ENCODE measurements at places on chromosomes 2 and 18. TPM values are rescaled to one million over a fixed set of nuclear protein-coding genes. Genes with fewer than 3 reads are reported as not detected.
A peak's percentile ranks its signal among the peaks of the same experiment; 100 is the strongest.

DNA sequence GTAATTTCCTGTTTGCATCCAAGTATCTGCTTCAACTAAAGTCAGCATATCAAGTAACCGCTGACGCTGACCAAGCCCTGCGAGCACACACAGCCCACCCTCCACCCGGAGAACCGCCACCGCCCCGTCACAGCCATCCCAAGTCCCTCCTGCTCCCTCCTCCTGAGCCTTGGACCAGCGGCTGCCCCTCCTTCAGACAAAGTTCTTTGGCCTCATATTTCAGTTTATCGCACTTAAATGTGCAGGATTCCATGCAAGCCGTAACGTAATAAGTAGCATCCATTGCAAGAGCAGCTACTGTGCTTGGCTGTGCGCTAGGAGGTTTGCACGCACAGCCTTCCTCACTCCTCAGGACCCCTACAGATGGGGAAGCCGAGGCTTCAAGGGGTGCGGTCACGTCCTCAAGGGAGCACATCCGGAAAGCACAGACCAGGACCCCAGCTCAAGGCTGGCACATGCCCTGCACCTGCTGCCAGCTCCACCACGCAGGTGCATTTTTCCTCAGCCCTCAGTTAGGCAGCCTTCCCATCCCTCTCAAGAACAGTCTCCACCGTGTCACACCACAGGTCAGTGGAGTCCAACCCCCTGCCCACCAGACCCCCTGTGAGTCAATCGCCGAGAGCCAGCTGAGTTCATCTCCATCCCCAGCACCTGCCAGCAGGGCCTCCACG, 17.1 kb downstream of the PXDN start:
- DNase-seq: no peak

Gene FSHR
- polyA plus RNA-seq: not detected

DNA sequence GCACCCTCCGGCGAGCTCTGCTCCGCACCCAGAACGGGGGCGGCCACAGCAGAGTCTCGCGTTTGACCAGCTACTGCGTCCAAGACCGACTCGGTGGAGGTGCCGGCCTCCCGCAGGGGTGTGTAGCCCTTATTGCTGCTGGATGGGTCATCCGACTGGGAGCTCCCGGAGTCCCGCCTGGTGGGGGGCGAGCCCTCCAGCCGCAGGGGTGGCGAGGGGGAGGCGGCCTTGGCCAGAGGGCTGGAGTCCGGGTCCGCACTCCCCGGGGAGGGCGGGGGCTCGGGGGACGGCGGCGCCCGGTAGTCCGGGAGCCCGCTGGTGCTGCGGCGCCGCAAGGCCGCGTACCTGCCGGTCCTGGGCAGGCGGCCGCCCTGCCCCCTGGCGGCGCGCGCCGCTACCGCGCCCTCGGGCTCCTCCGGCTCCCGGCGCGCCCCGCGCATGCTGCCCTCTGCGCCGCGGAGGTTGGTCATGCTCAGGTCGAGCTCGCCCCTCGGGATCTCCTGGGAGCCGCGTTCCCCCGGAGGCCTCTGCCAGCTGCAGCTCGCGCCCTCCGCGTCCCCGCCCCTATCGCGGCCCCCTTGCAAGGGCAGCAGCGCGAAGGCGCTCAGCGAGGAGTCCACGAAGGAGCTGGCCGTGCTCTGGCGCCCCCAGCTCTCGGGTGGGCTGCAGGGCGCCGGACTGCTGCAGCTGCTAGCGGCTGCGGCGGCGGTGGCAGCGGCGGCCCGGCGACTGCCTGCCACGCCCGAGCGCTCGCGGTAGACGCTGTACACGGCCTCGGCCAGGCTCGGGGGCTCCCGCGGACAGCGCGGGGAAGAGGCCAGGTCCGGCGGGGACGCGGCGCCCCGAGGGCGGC, 4.8 kb downstream of the TMEM200C start:
- no peak for DNase-seq

Gene LINC00305
- polyA plus RNA-seq: not detected

Gene NIF3L1
- polyA plus RNA-seq: 56.1 TPM

DNA sequence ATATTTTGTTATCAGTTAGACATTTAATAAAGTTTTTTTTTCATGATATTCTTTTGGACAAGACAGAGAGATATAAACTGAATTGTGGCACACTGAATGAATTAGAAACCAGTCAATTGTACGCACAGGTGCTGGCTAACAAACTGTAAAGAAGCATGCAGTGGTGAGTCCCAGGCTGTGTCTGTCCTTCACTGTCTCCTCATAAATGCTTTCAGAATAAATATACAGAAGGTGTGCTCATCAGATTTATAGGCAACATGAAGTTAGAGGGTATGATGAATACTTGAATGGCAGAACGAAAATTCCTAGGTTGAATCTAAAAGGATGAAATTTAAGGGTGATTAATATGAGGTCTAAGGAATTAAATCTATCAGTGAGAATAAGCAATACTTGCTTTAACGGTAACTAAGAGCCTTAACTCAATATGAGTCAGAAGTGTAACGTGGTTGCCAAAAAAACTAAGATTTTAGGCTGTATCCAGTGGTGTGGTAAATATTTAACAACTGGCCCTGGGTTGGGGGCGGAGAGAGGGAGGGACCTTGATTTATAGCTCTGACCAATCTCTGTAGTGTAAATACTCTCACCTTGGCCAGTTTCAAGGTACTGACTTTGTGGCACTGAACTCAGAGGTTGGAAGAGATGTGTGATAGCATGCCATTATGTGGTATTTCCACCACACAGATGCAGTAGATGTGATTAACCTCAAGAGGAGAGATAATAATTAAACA, 41.9 kb upstream of the AAK1 start:
- DNase-seq: no peak

Gene CD8B2
- polyA plus RNA-seq: not detected

GRCh38 chr2:12704378-12704777, 12.4 kb upstream of the TRIB2 start:
- no peak for DNase-seq

Gene CCBE1
- polyA plus RNA-seq: not detected

DNA sequence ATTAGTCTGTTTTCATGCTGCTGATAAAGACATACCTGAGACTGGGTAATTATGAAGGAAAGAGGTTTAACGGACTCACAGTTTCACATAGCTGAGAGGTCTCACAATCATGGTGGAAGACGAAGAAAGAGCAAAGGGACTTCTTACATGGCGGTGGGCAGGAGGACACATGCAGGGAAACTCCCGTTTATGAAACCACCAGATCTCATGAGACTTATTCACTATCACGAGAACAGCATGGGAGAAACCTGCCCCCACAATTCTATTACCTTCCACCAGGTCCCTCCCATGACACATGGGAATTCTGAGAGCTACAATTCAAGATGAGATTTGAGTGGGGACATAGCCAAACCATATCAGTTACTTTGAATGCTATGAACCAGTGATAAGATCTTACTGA, 44.1 kb downstream of the SCTR start:
- DNase-seq: no peak

GRCh38 chr18:29062921-29063320, 886.0 kb upstream of the CDH2 start:
- no peak for DNase-seq

DNA sequence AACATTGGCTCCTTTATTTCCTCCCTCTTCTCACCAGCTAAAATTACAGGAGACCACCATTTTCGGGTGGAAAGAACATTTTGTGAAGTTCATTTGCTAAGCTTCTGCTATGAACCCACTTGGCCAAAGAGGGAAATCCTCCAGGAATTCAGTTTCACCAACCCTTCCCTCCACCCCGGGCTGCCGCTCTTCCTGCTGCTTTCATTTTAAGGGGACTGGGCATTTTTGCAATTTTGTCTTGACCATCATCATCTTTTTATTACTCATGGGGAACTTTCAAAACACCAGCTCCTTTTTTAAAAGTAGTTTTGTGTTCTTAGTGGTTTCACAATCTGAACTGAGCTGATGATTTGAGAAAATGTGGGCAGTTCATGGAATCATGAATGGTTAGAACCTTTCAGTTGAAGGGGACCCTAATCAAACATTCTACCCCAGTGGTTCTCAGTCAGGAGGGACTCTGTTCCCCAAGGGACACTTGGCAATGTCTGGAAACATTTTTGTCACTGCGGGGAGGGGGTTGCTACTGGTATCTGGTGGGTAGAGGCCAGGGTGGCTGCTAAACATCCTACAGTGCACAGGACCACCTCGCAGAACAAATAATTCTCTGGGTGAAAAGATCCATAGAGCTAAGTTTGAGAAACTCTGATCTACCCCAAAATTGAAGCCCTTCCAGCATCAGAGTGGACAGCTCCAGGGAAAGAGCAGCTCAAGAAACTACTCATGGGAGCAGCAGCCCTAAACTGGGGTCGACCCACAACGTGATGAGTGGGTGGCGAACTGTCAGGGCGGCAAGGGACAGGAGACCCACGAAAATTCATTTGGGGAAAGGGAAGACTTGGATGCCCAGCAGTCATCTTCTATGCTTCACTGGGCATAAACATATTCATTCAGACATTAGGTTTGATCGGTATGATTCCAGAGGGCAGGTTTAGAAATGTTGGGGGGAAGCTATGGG, 92.9 kb downstream of the ACKR3 start:
- DNase-seq: no peak

DNA sequence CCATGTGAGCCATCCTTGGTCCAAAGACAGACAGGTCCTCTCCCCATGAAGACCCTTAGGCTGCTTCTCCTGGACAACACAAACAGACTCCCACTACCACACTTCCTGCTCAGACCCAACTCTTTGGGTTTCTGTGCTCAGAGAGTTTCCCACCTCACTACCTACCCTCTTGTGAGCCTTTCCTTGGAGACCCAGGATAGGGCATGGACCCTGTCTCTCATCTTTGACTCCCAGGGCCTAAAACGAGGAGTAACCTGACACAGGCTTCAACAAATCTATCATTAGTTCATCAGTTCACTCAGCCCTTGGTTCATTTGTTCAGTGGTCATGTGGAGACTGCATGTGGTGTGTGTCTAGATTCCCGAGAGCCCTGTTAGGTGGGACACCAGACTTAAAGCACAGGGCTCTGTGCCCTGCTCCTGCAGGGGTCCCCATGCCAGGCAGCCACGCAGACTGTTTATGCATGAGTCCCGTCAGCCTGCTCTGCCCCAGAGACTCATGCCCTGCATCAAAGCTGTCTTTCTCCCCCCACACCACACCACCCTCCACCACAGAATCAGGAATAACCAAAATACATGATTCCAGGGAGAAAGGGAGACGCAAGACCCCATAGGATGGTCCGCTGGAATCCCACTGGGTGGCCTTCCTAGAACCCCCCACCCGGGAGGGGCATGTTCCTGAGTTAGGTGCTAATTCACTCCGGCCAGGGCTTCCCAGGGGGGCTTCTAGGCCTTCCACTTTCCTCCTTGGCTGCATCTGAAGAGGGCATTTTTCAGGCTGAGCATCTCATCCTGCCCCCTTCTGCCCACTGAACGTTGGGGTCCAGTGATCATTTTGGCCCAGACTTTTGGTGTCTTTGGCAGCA, 100.2 kb upstream of the TEX51 start:
- no peak for DNase-seq

Gene STARD7
- polyA plus RNA-seq: 237 TPM

DNA sequence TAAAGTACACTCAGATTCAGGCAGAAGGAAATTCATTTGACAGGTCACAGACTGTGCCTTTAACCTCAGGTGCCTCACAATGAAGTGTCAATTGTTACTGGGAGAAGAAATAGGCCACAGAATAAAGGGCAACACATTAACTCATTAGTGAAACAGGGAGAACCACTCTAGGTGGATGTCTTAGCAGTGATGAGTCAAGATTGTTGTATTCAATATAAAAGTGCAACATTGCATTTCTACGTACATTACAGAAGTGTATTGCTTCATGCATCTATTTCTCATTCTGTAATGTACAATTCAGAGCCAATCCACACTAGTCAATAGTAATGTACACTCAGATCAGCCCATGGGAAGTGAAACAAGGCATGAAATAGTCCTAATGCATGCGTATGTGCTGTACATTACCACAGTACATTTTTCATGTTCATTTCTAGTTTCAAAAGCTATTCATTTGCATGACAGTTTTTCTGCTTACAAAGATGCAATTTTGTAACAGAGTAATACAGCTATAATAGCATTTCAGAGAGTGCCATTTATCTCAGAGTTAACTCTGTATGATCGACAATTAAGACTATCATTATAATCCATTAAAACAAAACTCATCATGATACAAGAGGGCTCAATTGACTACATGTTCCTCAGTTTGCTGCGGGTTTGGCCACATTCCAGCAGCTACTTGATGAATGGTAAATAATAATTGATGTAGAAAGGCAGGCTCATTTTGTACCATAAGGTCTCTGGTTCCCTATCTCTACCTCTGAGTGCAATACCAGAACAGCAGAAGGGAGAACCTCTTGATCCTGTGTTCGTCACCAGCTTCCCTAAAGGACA, 12.2 kb upstream of the ARL5A start:
- peak; percentile 82 for DNase-seq

Gene ELOA2
- polyA plus RNA-seq: not detected

- DNase-seq: no peak
These were observed 3.7 kb upstream of the UGT1A6 start for GRCh38 chr2:233689031-233689430.

Gene FBLN7
- polyA plus RNA-seq: not detected

Gene RAPGEF4
- polyA plus RNA-seq: not detected

DNA sequence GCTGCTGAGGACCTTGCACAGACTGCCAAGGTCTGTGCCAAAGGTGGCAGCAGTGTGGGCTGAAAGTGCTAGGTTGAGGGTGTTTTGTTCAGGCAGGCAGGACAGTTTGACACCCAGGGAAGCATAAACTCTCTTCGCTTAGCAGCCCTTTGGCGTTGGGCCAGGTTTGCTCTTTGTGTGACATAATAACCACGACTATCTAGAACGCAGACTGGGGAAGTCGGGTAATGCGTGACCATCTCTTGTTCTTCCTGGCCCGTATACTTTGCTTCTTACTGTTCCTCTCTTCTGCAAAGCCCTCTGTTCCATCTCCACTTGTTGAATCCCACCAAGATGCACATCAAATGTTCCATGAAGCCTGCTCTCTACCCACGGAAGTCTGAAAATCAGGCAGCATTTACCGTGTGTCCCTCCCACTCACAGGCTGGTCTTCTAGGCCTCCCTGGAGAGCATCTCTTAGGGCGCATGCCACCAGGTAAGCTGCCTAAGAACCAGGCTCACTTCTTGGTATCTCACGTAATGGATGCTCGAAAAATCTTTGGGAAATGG, 96.7 kb upstream of the LMAN1 start:
- no peak for DNase-seq

GRCh38 chr18:3900327-3900726, 450.4 kb downstream of the TGIF1 start:
- DNase-seq: no peak

GRCh38 chr2:169916623-169917022, 89.4 kb downstream of the UBR3 start:
- DNase-seq: no peak

DNA sequence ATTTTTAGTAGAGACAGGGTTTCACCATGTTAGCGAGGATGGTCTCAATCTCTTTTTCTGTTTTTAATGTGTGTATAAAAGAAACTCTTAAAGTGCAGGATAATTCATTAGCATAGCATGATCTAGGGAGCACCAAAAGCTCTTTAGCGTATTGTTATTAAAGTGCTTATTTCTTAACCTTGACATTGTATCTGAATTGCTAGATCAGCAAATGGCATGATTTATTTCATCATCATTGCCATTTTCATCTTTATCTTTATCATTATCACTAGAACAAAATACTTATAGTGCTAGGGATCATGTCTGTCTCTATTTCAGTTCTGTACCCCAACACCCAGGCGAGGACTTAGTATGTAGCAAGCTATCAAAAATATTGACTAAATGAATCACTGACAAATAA, 393.8 kb upstream of the HNMT start:
- no peak for DNase-seq

- DNase-seq: no peak
These were observed 259.7 kb downstream of the LNPK start for GRCh38 chr2:175742367-175742766.

GRCh38 chr2:105344704-105345345, 7.5 kb downstream of the C2orf49 start:
- DNase-seq: no peak
